Activated CD8-positive, alpha-beta T cell treated with anti-CD3 and anti-CD28 coated beads for 36 hours (primary cell): ENCODE measurements at places on chromosomes 4 and X. TPM values are rescaled to one million over a fixed set of nuclear protein-coding genes. Genes with fewer than 3 reads are reported as not detected.
A peak's percentile ranks its signal among the peaks of the same experiment; 100 is the strongest.

GRCh38 chr4:87382931-87383330, 8.1 kb downstream of the HSD17B11 start:
- no peak for DNase-seq

GRCh38 chr4:109302361-109303139, at the start of gene COL25A1:
TSS of gene COL25A1 (minus strand) at chr4:109302658.
- peak; percentile 64 for DNase-seq

DNA sequence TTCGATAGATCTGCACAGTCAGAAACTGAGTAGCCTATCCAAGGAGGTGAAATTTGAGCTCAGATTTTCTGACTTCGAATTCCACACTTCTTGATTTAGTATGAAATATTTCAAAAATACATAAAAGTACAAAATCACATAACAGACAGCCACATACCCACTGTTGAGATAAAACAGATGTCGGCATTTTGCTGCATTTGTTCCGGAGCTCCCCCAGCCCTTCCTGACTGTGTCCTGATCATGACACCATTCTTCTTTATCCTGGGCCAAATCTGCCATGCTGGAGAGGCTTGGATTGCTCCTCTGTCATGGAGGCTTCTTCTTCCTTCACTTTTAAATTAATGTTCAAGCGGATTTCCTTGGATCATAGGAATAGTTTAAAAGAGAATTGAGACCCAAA, 124.2 kb upstream of the RBPJ start:
- DNase-seq, result no peak

DNA sequence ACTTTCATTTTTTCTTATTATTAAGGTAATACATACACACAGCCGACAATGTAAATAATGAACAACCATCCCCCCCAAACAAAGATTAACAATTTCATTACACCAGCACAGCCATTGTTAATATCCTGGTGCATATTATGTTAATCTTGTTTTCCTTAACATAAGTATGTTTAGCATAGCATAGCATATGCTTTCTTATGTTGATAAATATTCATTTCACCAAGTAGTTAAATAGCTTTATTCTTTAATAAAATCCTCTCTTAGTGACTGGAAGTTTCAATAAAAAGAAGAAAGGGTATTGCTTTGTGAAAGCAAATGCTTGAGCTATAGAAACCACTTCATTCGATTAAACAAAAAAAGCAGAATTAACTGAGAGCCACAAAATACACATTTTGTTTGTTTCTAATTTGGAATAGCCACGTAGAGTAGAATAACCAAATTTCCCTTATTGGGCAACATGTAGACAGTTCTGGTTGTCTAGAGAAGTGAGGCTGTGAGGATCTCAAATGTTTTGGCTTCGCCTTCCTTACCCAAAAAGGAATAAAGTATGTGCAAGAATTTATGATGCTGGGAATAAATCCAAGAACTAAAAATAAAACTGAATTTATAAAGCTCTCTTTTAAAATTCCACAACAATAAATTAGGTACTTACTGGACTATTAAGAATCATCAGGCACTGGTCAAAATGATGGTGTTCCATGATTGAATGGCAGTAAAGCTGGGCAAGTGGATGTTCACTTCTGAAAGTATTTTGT, 118.0 kb downstream of the PDE5A start:
- DNase-seq, result no peak

- DNase-seq, result peak; percentile 41
Measured at GRCh38 chr4:145481164-145481941, at the start of gene SMAD1. TSS of gene SMAD1 (plus strand) at chr4:145481853. CDS start at chr4:145514614, 32,761 bp downstream.

- DNase-seq, result no peak
Measured at GRCh38 chrX:124194199-124194598, 138.3 kb upstream of the TEX13D start.

DNA sequence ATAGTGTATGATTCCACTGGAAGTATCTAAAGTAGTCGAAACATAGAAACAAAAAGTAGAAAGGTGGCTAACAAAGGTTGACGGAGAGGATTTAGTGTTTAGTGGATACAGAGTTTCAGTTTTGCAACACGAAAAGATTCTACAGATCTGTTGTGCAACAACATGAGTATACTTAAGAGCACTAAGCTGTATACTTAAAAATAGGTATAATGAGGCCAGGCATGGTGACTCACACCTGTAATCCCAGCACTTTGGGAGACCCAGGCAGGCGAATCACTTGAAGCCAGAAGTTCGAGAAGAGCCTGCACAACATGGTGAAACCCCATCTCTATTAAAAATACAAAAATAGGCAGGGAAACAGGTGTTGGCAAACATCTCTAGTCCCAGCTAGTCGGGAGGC, 7.9 kb upstream of the ATRX start:
- no peak for DNase-seq

DNA sequence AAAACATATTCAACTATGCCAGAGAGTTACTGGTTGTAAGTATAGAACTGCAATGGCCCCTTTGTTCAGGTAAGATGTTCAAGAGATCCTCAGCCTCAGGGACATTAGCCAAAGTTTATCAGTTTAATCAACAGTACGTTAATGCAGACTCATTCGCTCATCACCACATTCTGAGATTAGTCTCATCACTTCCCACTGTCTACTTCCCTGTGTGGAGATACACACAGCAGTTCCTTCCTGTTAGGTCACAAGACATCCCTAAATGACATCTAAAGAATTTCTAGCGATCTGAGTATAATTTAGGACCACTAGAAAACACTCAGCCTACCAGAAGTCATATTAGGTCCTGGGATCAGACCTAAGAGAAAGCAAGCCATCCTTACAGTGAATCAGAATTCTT, 10.4 kb downstream of the SLC10A7 start:
- DNase-seq, result no peak

DNA sequence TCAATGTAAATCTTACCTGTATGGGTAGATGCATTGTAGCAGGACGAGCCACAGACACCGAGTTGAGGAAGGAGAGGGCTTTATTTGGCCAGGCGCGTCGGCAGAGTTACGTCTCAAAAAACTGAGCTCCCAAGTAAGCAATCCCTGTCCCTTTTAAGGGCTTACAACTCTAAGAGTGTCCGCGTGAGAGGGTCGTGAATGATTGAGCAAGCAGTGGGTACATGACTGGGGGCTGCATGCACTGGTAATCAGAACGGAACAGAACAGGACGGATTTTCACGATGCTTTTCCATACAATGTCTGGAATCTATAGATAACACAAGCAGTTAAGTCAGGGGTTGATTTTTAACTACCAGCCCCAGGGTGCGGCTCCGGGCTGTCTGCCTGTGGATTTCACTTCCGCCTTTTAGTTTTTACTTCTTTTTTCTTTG, 524.9 kb upstream of the HTR2C start:
- DNase-seq, result no peak

DNA sequence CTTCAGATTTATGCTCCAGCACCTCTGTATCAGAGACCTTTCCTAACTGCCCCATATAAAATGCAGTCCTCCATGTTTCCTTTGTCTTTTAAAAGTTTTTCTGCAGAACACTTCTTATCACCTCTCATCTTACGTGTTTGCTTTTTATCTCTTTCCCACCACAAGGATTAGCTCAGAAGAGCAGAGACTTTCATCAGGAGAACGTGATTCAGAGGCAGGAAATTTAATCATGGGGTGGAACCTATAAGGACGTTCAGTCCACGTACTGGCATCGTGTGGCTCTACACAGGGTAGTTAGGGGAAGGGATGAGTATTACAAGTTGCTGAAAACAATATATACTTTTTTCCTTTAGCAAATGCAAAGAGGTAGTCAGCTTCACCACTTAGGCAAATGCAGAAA, 98.7 kb downstream of the SORBS2 start:
- DNase-seq, result no peak

RAB33A gene
- total RNA-seq, result 28.2 TPM

NAA11 gene
- total RNA-seq, result not detected

CDKN2AIP gene
- total RNA-seq, result 26.4 TPM
